ENCODE measurements at places on chromosomes 5 and 9.

DNA sequence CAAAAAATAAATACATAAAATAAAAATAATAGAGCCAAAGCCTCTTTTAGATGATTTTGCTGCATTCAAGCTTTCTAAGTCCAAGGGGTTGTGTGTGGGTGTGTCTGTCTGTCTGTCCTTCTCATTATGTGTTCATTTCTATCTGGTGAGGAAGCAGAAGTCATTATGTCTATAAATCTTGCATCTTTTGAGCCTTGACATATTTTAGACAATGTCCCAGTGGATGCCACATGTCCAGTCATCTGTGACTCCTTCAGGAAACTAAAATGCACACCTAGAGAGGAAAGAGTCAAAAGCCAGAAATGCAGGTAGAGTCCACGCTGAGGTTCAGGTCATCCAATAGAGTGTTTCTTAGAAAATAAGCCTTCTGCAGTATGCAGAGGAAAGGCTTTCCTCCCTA is 80.9 kb downstream of the GALNT10 start:
- DNase-seq = no peak

DNA sequence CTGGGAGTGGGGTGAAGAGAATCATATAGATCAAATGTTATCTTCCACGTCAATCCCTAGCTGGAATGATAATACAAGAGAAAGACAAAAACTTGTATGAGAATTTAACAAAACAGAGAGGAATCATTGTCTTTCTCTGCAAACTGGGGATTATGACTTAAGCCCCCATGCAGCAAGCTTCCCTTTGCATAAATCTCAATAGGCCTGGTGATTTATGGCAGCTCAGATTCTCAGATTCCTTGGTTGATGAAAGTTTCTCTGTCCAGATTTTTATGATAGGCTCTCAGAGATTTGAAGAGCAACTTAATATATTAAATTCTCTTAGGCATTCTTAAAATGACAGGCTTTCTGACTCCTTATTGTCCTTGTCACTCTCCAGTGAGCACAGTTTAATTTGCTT is 56.0 kb downstream of the RASGRF2 start:
- DNase-seq = no peak

DNA sequence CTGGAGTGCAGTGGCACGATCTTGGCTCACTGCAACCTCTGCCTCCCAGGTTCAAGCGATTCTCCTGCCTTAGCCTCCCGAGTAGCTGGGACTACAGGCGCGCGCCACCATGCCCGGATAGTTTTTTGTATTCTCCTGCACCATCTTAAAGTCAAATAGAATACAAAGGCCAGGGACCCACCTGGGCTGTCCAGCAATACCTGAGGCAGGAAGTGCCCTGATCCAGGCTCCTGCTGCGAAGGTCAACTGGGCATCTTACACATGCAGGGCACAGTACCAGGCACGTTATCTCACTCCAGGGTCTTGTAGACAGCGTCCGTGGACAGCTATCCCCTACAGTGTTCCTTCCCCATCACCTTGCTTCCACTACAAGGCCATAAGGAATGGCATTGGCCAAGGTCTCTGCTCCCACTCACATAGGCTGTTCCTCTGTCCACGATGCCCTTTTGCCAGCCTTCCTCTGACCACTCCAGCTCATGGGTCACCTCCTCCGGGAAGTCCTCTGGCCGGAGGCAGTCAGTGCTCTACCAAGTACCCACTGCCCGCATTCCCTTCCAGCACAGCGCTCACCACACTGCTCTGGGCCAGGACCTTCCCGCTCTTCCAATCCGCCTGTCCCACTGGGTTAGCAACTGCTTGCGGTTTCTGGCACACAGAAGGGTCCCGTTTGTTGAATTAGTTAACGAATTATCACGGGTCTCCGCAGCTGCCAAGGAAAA is 978 bp downstream of the P4HA2 start:
- no peak for DNase-seq

DNA sequence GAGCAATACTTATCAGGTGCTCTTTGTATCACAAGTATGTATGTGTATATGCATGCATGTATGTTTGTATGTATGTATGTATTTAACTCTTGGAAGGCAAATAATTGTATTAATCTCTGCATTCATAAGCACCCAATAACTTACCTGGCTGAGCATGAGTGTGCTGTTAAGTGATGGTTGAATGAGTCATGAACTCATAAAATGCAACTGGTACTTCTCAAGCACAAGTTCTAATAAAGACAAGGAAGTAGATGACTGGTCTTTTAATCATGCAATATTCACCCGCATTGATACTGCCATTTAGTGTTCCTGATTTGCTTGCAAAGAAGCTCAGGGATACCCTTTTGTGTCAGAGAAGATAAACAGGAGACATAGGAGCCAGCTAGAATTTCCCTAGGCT is 204.9 kb upstream of the TRPM3 start:
- no peak for DNase-seq

DNA sequence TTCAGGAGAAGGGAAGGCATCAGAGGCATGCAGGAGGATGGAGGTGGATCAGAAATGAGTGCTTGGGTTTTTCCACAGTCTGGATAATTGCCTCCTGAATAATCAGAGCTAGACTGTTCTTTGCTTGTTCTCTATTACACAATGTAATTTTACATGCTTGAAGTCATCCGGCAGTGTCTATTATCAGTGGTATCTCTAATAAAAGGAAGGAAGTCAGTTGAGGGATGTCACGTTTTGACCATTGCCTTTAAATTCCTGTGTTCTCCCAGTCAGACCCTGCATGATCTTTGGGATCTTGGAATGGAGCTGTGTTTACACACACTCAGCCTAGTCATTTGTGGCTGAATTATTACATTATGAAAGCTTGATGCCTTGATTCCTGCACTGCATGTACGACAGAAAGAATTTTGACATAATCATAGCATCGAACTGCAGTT is 91.0 kb downstream of the PDE8B start:
- DNase-seq = no peak

DNA sequence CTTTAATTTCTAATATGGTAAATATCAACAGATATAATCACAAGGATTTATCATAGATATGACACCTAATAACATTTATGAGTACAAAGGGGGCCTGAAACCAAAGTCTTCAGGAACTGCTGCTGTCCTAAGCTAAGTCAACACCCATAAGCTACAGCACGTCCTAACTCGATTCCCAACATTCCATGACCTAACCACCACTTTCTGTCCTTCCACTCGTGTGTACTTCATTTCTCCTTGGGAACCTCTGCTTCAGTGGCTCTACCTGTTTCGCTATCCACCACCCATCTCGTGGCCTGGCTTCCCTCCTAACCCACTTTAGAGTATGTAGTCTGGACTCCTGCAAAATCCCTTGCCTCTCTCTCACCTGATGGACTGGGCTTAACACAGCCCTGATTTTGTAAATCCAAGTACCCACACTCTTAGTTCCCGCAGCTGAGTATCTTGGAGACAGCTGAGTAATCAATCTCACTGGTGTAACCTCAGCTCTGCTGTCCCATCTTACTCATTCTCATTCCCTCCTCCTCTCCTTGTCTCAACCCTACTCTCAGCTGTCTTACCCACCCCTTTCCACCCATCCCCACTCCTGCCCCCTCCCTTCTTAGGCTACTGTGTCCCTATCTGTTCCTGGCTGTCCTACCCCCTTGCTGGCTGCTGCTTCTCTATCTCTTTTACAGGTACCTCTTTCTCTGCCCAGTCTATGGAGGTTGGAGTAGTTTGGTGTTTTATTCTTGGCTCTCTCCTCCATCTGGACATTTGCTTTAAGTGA is 101.8 kb downstream of the MAST4 start:
- DNase-seq = no peak
